ENCODE measurements at places on chromosomes 1 and 21. TPM values are rescaled to one million over a fixed set of nuclear protein-coding genes. Genes with fewer than 3 reads are reported as not detected.

Gene ATP1B1
- total RNA-seq: 603 TPM

Gene HTR1D
- 0.09 TPM for total RNA-seq

Gene OVAAL
- 1.1 TPM for total RNA-seq

Gene FCRL6
- not detected for total RNA-seq

Gene C1QA
- not detected for total RNA-seq

Gene TLR5
- 2.1 TPM for total RNA-seq

Gene MIXL1
- 3.7 TPM for total RNA-seq

Gene LAPTM5
- total RNA-seq: 0.11 TPM

Gene STYXL2
- 52.1 TPM for total RNA-seq

Gene PPFIA4
- 215 TPM for total RNA-seq

Gene CLCA2
- total RNA-seq: not detected

Gene HMGCL
- total RNA-seq: 45.3 TPM

GRCh38 chr1:64980745-64981600, 14.6 kb upstream of the JAK1 start:
- DNase-seq: no peak

GRCh38 chr1:154207262-154207661, 1.1 kb upstream of the CFAP141 start:
- no peak for DNase-seq

GRCh38 chr1:225940385-225941151, 452 bp downstream of the LEFTY2 start:
- DNase-seq: no peak

DNA sequence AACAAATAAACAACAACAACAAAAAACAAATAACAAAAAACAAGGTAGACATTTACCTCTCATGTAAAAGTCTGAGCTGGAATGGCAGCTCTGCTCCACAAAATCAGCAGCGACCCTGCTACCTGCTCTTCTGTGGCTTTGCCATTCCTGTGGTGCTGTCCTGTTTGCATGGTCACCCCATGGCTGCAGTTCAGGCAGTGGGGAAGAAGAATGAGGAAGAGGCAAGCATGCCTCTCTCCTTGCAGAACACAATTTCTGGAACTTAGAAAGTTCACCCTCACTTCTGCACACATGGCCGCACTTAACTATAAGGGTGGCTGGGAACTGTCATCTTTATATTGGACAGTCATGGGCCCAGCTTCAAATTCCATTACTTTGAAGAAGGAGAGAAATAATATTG, 84.8 kb upstream of the GNG12 start:
- DNase-seq: no peak

- DNase-seq: peak; percentile 50
Observed at GRCh38 chr1:219518168-219518906, 94.6 kb downstream of the ZC3H11B start.

DNA sequence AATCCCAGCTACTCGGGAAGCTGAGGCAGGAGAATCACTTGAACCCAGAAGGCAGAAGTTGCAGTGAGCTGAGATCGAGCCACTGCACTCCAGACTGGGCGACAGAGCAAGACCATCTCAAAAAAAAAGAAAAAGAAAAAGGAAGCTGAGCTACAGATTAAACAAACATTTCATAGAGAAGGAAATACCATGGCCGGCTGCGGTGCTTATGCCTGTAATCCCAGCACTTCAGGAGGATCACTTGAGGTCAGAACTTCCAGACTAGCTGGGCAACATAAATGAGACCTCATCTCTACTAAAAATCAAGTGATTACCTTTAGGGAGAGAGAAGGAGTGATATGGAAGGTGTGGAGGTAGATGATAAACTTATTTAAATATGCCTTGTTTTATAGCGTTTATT, 14.0 kb upstream of the CFAP126 start:
- no peak for DNase-seq

- peak; percentile 66 for DNase-seq
Observed at GRCh38 chr1:232880354-232880753, 70.1 kb upstream of the NTPCR start.

GRCh38 chr1:17565461-17566252, 26.2 kb downstream of the ARHGEF10L start:
- peak; percentile 22 for DNase-seq

DNA sequence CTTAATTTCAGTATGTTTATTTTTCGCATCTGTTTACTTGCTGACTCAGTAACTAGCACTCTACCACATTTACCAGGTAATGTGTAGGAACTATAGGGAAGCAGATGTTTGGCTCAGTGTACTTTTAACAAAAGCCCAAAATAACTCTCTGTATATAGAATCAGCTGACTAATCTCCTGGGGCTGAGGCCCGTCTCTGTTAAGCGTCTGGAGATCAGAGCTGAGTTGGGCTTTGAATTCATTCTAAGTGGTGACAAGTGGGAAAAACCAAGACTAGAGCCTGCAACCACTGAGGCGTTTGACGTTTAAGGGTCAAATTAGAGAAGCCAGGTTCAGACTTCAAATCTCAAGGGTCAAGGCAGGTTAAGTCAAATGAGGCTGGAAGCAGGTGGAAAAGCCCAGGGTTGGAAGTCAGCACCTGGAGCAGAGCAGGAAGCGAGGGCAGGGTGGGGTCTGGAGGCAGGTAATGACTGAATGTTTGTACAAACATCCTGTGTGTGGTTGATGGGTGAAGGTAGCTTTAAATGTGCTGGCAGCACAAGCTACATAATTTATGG, 56.8 kb upstream of the LYST start:
- peak; percentile 53 for DNase-seq

DNA sequence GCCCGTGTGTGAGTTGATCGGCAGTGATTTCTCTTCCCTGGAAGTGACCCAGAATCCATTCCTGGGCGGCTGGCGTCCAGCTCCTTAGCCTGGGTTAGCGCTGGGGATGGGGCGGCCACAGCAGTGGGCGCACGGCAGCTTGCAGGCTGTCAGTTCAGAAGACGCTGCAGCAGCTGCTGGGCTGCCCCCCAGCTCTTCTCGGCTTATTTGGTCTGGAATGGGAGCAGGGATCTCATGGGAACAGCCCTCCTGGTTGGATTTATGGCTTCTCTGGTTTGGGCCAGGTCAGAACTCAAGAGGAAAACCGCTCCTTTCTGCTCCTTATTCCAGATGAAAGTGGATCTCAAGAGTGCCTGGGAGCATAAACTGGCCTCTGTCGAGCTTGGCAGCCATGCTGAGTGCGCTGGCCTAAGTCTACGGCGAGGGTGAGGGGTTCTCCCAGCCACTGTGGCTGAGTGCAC, 148.2 kb downstream of the PRDM16 start:
- no peak for DNase-seq

DNA sequence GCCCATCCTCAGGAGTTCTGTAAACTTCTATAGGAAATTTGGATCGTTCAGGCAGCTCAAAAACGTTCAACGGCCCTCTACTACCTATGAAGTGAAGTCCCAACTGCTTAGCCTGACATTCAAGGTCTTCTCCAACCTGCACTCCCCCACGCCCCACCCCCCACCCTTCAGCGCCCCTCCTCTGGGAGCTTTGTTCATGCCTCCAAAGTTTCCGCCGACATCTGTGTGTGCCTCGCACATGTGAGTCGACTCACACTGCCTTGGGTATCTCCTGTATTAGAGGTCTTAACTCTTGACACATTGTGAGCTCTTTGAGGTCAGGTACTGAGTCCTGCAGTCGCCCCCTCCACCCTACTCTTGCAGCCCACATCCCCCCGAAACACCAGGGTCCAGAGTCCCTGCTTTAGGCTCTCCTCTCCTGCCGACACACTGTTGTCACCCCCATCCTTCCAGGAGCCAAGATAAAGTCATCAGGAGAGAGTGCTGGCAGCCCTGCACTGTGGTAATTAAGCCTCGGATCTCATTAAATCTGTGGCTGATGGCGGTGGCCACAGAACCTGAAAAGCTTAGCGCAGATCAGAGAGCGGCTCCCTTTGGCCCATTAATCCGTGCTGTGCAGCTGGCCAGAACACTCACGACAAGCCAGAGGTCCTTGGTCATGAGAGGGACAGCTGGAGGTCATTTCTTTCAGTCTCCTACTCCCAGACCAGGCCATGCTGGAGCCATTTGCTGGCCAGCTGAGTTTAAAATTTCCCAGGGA, 1.4 kb upstream of the PAFAH2 start:
- DNase-seq: no peak

GRCh38 chr1:33092438-33092837, 11.5 kb downstream of the AZIN2 start:
- no peak for DNase-seq

- DNase-seq: no peak
Observed at GRCh38 chr1:183845681-183846080, 40.8 kb downstream of the RGL1 start.

DNA sequence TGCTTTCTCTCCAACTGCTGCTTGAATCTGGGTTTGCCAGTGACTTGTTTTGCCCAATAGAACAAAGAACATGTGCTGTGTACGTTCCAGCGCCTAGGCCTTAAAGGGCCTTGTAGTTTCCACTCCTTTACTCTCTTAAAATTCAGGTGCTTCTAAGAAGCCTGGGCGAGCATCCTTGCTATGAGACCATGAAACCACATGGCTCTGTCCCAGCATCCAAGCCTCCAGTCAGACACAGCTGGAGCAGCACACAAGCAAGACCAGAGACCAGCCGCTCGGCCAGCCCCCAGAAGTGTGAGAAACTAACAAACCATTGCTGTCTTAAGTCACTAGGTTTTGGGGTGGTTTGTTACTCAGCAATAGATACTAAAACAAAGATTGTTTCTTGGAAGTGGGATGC, 15.1 kb downstream of the PLEKHO1 start:
- no peak for DNase-seq

GRCh38 chr1:82018319-82018718, 217.6 kb downstream of the ADGRL2 start:
- no peak for DNase-seq

DNA sequence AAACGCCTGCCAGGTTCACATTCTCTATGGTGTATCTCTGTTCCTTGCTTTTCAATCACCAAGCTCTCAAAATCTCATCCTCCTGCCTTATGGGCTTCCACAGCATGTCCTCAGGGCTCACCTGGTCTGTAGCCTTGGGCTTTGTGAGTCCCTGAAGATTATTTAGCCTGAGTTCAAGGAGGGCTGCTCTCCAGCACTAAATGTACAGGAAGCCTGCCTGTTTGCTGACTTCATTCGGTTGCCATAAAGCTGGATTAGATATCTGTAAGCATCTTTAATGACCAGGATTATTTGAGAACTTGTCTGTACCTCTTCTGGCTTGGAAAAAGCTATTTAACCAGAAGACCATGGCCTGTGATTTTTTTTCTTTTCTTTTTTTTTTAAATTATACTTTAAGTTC, 6.9 kb upstream of the REG4 start:
- no peak for DNase-seq

- DNase-seq: no peak
Observed at GRCh38 chr21:45324489-45325205, 37.0 kb upstream of the POFUT2 start.

Measured in cardiac muscle cell (in vitro differentiated cells and primary cell).